Epithelial cell of esophagus (primary cell): ENCODE measurements at places on chromosomes 2 and 18.

- no peak for DNase-seq
These were observed 249.2 kb downstream of the NBAS start for GRCh38 chr2:15311926-15312325.

DNA sequence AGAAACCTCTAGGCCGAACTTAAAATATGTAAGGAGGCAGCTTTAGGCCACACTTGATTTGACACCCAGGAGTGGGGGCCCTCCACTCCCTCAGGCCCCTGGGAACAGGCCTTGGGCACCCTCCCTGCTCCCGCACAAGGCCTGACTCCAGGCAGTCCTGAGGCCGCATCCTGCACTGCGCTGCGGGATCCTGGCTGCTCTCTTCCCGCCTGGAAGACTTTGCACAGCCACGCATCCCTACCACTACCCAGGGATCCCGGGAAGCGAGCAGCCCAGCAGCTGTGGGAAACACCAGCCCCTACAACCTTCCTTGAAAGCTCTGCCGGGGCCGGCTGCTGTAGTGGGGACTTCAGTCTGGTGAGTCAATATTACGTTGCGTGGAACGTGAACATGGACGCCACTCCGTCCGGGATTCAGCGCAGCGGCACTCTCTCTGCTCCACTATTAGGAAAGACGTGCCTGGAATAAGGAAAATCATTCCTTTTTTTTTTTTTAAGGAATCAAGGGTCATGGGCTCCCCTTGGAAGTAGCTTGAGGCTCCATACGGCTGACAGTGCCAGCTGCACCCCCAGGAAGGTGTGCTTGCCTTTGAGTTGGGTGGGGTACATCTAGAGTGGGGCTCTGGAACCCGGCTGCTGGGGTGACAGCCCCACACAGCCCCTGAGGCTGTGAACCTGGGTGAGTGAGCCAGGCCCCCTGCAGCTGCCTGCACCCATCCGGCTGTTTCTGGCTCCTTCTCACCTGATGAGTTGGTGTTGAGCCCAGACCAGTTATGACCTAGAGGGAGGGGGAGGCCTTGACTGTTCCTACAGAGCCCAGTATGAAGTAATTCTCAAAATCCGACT, 119.2 kb upstream of the TMEM18 start:
- no peak for DNase-seq

- peak; percentile 49 for DNase-seq
These were observed 42.7 kb downstream of the ZNF516 start for GRCh38 chr18:76452357-76452756.

- no peak for DNase-seq
These were observed 1095.1 kb upstream of the GYPC start for GRCh38 chr2:125560855-125561254.

GRCh38 chr2:226850024-226850423, 14.2 kb downstream of the RHBDD1 start:
- no peak for DNase-seq

DNA sequence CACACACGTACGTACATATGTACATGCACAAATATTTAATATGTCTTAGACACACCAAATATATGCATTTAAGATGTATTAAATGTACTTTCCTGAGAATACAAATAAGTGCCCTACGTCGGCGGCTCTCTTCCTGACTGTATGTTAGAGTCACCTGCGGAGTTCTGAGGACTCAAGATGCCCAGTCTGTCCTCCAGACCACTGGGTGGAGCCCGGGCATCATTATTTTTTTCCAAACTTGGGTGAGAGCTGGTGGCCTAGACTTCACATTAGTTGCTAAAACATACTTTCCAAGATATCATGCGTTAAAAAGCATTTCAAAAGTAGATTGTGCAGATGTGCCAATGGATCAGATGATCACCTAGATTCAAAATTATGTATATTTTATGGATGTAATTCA, 2.9 kb downstream of the IL18R1 start:
- no peak for DNase-seq

DNA sequence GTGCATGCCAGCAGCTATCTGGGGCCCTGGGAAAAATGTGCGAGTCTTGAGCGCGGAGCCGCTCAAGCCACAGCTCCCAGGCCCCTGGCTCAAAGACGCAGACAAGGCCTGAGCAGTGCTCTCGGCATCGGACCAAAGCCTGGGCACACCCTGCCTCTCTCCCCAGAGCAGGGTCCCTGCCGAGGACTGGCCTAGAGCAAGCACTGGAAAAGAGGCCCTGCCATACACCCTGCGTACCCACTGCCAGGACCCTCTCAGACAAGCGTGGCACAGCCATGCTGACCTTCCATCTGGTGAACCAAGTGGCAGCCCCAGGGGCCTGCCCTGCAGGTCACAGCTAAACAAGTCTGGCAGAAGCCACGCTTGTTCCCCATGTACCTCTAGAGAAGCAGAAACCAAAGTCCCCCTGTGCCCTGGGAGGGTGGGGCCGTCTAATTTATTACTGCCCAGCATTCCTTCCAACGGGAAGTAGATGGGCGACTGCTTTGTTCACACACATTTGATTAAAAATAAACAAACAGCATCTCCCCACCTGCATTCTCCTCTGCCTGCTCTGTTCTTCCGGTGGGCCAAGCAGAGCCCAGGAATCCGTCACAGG, 14.0 kb downstream of the STK25 start:
- DNase-seq: no peak

DNA sequence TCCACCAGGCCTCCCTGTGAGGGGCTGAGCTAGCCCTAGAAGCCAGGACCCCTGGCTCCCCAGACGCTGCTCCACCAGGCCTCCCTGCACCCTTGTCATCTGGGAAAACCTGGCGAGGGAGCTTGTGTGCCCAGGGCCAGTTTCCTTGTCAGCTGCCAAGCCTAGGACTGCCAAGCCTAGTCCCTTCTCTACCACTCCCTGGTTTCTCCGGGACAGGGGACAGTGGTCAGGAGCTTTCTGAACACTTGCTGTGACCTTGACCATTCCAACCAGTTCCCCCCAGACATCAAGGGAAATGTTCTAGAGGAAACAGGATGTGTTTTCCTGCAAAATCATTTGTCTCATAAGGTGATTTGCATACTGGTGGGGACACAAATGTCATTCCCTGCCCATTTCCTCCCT, 41.3 kb upstream of the MRPL33 start:
- DNase-seq: no peak
